ENCODE measurements at places on chromosomes 12 and 14. TPM values are rescaled to one million over a fixed set of nuclear protein-coding genes. Genes with fewer than 3 reads are reported as not detected.

The ADAM21 gene
- 0.80 TPM for total RNA-seq

The LRRC10 gene
- not detected for total RNA-seq

The SDR39U1 gene
- total RNA-seq: 29.8 TPM

The GZMH gene
- total RNA-seq: not detected

The NIN gene
- 34.3 TPM for total RNA-seq

The SPIC gene
- total RNA-seq: not detected

Data from PC-3 (cell line).